ENCODE measurements at places on chromosomes 5 and 9.

GRCh38 chr5:135596157-135596763, 17.5 kb upstream of the CXCL14 start:
- no peak for DNase-seq

- DNase-seq = no peak
These were observed 443.8 kb downstream of the LRRC70 start for GRCh38 chr5:63022403-63022802.

- DNase-seq = no peak
These were observed 3.9 kb downstream of the FLT4 start for GRCh38 chr5:180645274-180646204.

DNA sequence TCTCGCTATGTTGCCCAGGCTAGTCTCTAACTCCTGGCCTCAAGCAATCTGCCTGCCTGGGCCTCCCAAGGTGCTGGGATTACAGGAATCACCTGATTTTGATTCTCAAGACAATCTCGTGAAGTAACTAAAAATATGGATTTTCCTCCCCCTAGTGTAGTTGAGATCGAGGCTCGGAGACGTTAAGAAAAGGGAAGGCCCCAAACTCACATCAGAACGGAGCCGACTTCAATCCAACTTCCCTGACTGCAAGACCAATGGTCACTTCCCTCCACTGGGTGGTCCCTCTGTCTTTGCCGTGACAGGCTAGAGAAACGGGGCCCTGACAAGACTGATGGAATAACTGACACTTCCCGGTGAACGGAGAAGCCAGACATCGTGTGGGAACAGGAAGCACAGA, 28.3 kb downstream of the BARHL1 start:
- no peak for DNase-seq

DNA sequence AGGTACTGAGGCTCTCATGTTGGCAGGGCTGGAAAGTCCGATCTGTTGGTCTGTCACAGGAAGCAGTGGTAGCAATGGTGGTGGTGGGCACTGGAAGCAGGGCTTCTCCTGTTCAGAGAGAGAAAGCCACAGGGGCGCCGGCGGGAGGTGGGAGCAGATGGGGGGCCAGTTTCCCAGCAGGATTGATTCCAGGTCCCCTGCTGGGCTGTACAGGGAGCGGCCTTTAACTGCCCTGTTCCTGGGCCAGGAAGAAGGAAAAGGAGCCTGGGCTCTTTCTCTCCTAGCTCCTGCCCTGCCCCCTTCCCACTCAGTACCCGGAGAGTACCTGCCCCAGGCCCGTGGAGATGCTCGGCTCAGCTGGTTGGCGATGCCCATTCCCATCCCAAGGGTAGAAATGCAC, 2.6 kb upstream of the DAB2IP start:
- DNase-seq = no peak

GRCh38 chr5:54440456-54440893, 15.0 kb upstream of the HSPB3 start:
- DNase-seq = peak; percentile 57

DNA sequence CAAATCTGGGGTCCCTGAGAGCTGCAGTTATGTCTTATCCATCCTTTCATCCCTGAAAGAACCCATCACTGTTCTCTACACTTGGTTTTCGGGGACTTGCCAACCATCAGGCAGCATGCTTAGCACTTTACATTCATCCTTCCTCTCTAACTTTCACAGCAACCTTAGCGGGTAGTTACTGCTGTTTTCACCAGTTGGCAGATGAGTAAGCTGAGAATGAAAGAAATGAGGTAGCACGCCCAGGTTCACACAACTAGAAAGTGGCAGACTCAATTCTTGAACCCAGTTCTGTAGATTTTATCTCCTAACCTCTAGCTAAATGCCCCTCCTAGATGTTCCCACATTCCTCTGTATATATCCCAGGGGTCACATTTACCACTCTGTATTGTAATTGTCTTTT, 342.0 kb upstream of the WWC1 start:
- no peak for DNase-seq

DNA sequence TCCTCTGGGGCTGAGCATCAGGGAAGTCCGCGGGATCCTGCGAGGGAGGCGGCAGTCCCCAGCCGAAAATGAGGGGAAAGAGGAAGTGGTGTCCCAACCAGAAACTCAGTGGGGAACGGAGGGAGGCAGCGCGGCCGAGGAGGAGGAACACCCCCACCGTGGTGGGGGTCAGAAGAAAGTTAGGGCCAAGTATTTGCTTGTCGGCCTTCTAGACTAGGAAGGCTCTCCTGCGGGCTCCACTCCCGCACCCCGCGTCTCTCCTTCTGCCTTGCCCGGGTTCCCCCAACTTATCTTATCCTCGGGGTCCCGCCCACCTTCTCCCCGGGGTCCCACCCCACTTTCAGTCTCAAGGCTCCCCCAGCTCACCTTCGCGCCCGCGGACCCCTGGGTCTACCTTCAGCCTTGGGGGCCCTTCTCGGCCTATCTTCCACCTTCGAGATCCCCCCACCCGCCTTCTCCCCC, 557 bp upstream of the PHF2 start:
- DNase-seq = peak; percentile 29

- no peak for DNase-seq
These were observed 85.9 kb upstream of the CKMT2 start for GRCh38 chr5:81147011-81147885.

- peak; percentile 58 for DNase-seq
These were observed 724 bp downstream of the TCERG1 start for GRCh38 chr5:146447734-146448380.

DNA sequence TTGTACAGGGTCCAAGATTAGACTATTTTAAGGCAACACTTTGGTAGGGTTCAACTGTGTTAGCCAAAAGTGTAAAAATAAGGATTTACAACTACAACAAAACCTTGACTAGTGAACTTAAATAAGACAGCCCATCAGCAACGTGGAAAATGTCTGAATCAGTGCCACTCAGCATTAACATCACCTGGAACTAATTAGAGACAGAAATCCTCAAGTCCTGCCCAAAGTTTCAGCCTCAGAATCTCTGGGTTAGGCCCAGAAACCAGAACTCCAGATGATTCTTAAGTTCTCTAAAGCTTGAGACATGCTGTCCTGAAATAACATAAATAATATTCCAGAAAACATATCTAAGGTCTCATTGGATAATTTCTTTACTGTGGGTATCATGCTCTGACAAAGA, 118.6 kb downstream of the SEMA6A start:
- DNase-seq = no peak

DNA sequence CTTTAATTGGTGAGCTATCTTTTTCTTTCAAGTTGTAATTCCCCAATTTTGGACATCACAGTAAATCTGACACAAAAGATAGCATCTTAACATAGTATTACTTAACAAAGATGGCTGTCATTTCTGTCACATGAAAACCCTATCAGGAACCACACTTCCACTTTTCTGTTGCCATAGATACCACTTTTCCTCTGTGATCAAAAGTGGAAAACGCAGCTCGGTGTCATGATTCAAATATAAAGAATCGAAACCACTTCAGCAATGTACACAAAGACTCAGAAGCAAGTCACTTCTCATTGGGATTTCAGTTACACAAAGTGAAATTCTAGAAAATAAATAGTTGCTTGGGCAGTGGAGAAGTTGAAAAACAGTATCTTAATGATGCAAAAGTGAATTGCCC, 524.9 kb upstream of the ITGA1 start:
- DNase-seq = no peak

- DNase-seq = no peak
These were observed 877 bp upstream of the SCGB3A1 start for GRCh38 chr5:180592176-180592575.

- DNase-seq = no peak
These were observed 13.6 kb downstream of the NNT start for GRCh38 chr5:43616535-43616934.

- DNase-seq = no peak
These were observed 66.1 kb upstream of the EDIL3 start for GRCh38 chr5:84450617-84451414.

DNA sequence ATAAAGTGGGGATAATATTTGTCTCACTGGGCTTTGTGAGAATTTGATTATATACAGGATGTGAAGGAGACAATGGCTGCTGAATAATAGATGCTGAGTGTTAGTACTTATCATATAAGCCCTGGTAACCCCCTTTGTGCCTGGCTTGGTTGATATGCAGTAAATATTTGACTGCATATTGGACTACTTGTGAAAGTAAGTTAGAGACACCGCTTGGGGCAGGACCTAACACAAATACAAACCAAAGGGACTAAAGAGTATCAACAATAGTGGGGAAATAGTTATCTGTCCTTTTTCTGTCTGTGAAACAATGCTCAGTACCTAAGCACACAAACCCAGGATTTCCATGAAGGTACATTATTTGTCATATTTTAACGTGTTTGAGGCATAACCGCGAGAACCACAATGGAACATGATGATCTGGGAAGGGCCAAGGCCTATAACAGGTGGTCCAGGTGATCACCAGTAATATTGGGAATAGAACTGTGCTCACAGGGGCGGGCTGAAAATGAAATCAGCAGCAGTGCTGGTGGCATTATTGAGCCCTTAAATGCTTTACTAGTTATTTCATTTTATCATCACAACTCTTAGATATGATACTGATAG, 138.2 kb upstream of the SMARCA2 start:
- DNase-seq = no peak

DNA sequence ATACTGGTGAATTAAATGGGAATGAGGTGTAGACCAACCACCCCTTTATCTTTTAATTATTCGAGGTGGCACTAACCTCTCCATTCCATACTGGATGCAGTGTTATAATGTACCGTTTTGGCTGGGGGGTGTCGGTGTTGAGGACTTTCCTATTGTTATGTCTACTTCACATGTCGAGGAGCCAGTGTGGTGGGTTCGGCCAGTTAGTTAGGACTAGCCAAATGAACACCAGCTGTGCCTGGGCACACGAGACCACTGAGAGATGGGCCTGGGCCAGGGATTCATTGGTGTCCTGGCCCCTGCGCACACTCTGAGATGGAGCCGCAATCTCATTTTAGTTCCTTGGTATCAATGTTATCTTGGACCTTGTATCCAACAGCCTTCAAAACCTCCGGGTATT, 186.2 kb downstream of the CACNA1B start:
- DNase-seq = no peak

DNA sequence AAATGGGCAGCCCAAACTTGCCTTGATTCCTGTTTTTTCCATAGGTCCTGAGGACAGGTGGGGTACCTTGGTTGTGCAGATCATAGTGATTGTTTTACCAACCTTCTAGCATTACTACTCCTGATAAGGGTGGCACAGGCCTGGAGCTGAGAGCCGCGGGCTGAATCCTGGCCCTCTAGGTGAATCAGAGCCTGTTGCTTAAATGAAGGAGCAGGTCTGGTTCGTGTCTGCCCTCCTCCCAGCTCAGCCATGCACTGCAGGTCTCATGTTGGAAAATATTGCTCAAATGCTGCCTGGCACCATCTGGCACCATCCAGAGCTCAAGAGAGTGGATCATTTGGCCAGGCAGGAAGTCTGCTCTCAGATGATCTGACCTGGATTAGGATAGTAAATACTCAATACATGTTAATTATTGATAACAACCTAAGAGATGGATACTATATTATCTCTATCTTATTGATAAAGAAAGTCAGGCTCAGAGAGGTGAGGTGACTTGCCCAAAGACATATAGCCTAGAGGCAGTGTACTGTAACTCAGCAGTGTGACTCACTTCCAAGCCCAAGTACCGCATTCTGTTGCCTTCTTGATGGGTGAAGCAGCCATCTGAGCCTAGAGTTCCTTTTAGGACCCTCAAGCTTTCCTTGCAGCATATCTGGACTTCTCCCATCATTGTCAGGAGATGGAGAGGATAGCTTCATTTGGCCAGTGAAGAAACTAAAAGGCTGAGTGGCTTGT, 104.3 kb upstream of the PITX1 start:
- no peak for DNase-seq

DNA sequence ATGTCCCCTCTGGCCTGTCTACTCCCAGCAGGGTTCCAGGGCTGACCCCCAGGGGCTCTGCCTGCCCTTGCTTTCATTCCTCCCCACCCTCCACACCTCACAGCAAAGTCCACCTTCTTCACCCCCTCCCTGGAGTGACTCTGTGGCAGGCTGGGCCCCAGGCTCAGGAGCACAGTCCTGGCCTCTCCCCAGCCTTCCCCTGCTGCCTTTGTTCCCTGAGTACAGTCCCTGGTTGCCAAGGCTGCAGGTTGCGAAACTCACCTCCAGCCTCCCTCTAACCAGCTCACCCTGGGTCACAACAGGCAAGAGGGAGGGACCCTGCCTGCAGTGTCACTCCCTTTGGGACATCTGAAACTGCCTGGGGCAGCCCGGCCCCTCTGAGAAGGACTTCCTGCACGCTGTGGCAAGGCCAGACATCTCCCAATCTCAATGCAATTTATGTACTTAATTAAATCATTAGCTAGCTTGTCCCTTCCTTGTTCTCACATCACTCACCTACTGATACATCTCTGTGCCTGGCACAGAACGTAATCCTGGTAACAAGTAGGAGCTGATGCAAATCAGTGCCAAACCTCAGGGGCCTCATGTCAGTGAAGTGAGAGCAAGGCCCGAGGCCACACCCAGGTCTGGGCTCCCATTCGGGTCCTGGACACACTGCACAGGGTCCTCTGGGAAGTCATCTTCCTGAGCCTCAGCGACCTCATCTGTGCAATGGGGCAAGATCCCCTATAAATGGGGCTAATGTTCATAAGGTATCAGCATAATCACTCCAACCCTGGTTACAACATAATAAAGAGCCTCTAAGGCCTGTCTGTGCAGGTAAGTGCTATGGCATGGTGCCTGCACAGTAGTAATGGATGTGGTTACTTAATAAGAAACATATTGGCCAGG, 27.3 kb upstream of the TRIM14 start:
- no peak for DNase-seq

GRCh38 chr5:176588297-176588696, 21.7 kb downstream of the GPRIN1 start:
- DNase-seq = no peak

- peak; percentile 35 for DNase-seq
These were observed 29.2 kb downstream of the GARNL3 start for GRCh38 chr9:127293767-127294166.

GRCh38 chr9:124122813-124123462, 111.4 kb downstream of the LHX2 start:
- no peak for DNase-seq

DNA sequence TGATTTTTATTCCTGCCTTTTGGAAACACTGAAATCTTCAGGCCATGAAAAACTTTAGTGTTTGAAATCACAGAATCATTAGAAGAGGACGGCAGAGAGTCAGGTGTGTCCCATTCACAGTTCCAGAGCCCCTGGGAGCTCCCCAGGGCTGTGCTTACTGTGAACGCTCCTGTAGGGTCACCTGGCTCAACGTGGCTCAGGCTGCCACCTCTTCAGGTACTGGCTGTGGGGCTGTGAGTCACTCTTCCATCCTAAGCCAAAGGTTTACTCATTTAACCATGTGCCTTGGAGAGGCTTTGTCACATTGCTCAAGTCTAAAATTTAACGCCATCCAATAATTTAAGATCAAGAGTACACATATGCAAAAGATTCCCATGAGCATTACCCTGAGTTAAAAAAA, 50.2 kb upstream of the FSTL4 start:
- DNase-seq = no peak

DNA sequence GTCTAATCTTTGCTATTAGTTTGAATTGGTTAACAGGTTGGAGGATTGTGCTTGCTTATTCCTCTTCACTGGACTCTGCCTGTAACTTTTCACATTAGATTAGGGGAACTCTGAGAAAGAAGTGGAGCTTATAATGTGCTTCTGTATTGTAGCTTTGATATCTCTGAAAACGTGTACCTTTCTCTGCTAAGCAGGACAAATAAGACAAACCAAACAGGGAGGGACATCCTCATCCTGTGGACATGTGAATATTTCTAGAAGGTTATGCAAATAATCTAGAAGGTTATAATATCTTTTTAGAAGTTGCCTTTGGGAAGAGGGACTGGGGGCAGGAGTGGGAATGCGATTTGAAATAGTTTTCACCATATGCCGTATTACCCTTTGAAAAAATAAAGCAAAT, 11.7 kb downstream of the IQGAP2 start:
- DNase-seq = no peak

- DNase-seq = no peak
These were observed 5.2 kb downstream of the STOM start for GRCh38 chr9:121364886-121365285.
